Activated T-helper 9 cell treated with anti-CD3 and anti-CD28 coated beads, Interleukin-2, amount 50 U/mL, for 16 hours (primary cell): ENCODE measurements at places on chromosomes 2 and 18.

DNA sequence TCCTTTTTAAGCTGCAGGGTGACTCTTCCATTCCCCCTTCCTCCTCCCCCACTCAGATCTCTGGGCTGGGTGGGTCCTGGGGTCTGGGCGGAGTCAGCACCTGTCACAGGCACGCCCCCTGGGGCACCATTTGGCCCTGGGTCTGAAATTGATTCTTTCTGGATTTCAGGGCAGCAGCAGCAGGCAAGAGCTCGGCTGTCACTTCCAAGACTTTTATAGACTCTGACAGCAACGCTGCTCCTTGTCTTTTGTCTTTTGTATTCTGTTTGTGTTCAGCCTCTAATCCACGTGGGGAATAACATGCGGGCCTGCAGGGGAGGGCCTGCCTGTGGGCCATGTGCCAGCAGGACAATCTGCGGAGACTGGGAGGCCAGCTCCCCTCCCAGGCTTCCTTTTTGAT lies 3.9 kb downstream of the BOD1L2 start:
- DNase-seq = no peak

- no peak for DNase-seq
These were observed 560.0 kb upstream of the CDH2 start for GRCh38 chr18:28736951-28737350.

- no peak for DNase-seq
These were observed 222.4 kb downstream of the WDR7 start for GRCh38 chr18:56873441-56874140.

DNA sequence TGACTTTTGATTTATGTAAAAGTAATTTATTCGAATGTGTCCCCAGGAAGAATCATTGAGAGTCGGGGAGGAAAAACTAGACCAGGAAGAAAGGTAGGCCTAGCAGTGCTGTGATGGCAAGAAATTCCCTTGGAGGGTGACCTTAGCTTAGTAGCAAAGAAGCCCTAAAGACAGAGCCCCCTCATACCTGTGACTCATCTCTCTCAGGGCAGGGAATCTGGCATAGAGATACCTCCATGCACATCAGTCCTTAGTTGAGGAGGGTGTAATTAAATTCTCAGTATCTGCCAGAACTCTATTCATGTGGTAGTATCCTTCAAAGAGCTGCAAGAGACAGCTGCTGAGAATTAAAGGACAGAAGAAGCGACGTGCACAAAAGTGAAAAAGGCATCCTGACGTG lies 360.3 kb downstream of the FBXO15 start:
- no peak for DNase-seq
